ENCODE measurements at places on chromosomes 1 and 21.

DNA sequence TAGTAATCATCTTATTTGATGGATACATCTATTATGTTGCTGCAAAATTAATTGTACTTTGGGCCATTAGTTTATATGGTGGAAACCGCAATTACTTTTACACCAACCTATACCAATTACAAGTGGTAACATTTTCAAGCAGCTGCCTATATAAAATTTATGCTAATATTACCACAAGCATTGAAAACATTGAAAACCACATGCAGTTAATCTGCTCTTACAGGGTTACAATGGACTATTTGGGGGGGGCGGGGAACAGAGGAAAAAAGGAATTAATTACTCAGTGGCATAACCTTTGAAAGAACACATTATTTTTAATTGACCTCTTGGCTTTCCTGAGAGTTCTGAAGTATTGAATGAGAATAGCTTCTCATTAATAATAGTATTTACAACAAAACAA lies 1793.2 kb downstream of the NCAM2 start:
- no peak for DNase-seq

GRCh38 chr21:17343055-17343454 lies 169.8 kb upstream of the CXADR start:
- DNase-seq: no peak

DNA sequence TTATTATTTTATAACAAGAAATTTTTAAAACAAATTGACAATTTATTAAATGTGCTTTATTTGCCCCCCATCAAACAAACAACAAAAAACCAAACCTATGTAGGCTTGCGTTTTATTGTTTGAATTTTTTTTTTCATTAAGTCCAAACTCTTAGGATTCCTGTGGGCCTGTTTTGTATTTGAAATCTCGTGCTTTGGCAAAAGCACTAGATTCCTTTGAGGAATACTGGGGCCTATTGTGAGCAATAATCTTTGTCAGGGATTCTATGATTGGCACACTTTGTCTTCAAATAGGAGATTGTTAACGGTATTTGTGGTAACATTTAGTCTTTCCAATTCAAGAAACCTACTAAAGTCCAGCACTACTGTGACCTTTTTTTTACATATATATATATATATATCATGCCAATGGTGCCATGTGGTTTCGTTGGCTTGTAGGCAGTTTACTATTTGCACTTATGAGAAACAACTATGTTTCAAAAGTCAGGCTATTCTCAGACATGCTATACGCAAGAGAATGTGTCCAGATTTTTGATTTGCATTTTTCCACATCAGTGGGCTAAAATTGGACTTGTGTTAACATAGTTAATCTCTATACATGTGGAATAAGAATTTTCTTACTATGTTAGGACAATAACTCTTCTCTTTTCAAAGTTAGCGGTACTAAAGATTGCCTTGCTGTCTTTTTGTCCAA lies 70.4 kb upstream of the GREM2 start:
- no peak for DNase-seq

DNA sequence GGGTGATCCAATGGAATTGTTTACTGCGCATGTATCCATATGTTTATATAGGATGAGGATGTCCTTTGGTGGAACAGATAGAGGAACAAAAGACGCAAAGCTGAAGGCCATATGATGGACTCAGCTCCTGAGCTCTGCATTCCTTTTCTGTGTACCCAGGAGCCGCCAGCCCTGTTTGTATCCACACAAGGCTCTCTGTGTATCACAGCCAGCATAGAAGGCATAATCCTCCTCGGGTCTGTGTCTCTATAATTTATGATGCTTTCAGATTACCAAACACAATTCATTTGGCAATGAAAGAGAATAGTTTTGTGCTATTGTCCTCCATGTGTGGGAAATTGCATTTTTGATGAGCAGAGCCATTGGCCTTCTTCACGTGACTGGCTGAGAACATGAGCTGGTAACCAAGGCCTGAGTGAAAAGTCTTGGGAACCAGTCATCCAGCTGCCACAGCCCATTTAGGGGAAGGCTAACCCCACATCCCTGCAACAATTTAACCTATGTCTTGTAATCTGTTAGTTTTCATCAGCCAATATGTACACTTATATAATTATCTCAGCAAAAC lies 119.2 kb downstream of the PBX1 start:
- no peak for DNase-seq

- DNase-seq: no peak
Measured at GRCh38 chr21:41251961-41252642, 64.5 kb upstream of the FAM3B start.

GRCh38 chr1:116832932-116833578 lies 76.7 kb upstream of the PTGFRN start:
- DNase-seq: no peak

DNA sequence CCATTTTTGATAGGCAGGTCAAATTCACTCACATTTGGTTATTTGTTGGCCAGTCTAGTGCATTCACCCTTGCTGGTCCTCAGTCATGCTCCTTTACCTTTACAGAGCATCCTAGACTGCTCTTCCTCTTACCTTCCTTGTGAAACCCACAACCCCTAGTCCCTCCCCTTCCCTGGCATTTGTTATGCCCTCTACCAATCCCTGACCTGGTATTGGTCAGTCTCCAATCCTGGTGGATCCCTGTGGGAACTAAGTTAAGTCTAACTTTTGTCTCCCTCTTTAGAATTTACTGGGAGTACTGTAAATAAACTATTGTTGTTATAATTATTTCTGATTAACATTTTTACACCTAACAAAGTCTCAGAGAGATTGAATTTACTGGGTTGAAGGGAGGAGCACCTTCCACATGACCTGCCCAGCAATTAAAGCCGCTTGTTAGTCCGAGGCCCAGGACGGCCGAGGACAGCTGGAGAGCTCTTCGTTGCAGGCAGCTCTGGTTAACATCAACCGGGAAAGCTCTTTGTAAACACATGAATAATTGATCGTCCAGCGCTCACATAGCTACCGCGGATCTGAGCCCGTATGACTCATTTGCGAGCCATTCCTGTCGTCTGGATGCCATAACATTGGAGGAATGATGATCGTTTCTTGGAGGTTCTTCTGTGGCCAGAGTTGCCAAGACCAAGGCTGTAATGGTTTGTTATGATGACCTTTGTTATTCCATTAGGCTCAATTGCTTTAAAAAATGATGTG lies 31.9 kb downstream of the MTARC1 start:
- no peak for DNase-seq

DNA sequence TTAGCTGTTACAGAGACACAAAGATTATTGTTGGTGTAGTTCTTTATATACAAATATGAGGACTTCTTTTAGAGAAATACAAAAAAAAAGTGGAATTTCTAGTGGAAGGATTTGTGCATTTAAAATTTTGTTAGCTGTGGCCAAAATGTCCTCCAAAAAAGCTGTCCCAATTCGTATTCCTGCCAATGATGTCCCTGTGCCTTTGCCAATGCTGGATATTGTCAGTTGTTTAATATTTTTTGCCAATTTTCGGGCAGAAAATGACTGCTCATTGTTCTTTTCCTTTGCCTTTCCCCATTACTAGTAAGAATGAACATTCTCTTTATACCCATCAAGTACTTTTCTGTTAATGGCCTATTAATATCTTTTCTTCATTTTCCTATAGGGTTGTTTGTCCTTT lies 110.0 kb upstream of the HOOK1 start:
- no peak for DNase-seq

DNA sequence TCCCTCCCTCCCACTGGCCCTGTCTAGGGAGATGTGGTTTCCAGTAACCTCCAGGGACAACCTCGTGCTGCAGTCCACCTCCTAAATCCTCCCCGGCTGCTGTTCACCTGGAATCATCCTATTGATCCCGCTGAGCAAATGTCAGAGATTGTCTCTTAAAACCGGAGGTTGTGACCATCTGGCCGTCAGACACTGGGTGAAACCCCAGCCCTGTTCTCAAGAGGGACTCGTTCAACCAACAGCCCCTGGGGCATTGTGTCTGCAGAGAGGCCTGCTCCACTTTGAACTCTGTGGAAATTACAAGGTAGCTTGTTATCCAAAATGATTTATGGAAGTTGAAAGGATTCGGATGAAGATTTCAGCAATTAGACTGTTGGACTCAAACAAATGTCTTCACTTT lies 498.0 kb downstream of the MATN1 start:
- DNase-seq: no peak

- DNase-seq: no peak
Measured at GRCh38 chr1:160781914-160782689, 13.9 kb upstream of the LY9 start.

DNA sequence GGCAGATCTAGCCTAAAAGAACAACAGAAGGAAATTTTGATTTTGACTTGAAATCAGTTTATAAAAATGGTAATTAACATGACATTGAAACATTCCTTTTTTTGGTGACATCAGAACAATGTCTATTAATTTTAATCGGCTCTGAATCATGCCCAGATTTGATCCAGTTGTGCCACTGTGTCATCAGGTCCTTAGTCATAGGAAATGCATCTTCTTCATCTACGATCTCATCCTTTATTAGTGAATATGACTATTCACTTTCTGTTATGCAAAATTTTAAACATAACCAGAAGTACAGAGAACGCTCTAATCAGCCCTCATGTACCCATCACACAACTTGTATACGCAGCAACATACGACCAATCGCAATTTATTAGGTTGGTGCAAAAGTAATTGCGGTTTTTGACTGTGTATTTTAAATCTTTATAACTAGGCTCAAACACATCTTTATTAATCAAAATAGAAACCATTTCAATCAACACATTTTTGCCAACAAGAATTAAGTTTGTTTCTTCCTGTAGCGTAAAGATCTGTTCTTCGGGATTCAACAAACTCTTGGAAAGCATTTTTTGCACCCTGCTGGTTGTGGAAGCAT lies 40.3 kb upstream of the TLR5 start:
- DNase-seq: no peak

- no peak for DNase-seq
Measured at GRCh38 chr1:88239205-88239604, 444.9 kb upstream of the PKN2 start.

DNA sequence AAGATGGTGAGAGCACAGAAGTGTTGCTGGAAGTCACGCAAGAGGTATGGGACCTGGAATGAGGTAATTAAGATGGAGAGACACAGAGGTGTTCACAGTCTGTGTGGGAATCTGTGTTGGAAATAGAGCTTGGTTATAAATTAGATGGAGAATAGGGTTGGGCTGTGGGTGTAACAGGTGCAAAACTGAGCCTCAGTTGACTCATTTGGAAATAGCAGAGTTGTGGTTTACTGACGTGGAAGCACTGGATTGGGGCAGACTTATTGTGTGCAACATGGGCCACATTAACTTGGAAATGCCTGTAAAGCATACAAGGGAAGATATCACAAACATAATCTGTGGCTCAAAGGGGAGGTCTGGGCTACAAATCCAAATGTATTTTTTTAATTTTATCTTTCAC lies 13.0 kb downstream of the CAMSAP2 start:
- DNase-seq: no peak

DNA sequence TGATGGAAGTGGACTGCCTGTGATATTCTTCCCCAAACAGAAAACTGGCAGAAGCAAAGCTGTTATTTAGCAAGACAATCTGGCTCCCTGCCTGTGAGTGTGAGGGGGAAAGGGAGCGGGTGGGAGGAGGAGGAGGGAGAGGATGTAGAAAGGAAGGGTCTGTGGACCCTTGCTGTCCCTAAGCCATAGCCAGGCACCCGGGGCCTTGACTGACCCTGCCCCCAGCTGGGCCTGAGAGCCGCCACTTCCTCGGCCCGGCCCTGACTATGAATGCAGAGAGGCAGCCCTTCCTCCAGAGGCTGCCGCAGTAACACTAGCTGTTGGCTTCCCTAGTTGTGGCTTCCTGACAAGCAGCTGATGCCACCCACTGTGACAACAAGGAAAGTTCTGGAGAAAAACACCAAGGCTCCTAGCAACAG lies 13.9 kb downstream of the PLA2G2F start:
- DNase-seq: peak; percentile 50

- DNase-seq: no peak
Measured at GRCh38 chr1:178241057-178241456, 147.2 kb downstream of the RASAL2 start.

GRCh38 chr1:66134004-66134403 lies 341.3 kb downstream of the PDE4B start:
- DNase-seq: no peak

DNA sequence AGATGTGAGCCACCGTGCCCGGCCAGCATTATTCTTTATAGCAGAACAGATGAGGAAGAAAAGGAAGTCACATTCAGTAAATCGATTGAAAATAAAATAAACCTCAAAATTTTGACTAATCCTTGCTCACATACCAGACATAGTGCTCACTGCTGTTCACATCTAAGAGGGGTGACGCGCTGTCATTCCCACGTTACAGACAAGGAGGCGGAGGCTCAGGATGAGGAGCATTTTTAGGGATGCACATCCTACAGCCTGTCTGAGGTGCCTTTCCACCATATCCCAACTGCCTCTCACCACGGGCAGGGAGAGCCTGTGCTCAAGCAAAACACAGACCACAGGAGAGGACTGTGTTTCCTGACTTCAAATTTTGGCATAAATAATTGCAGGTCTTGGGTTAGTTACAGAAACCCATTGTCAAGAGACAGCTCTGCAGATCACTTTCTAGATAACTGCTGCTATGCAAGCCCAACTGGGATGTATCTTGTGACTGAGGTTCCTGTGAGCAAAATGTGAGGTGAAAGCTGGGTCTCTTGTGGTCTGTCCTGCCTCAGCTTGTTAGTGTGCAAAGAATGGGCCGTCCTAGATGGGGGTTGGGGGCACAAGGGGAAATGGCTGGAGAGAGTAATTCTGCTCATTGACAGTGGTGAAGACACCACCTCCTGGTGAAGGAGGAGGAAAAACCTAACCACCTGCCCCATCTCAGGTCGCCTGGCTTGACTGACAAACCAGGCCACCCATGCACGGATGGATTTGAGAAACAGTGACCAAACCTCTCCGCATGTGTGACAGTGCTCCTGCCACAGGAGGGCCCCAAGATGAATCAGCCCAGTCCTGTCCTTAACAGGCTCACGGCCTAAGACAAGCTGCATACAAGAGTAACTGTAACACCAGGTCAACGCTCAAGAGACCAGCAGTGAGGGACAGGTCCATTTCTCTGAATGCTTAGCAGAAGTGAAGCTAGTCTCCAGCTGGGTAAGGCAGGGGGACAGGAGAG lies 8.2 kb downstream of the TNN start:
- no peak for DNase-seq

- no peak for DNase-seq
Measured at GRCh38 chr1:81034291-81034690, 766.4 kb upstream of the ADGRL2 start.

GRCh38 chr1:212518188-212519054 lies 85.7 kb downstream of the NENF start:
- no peak for DNase-seq

- no peak for DNase-seq
Measured at GRCh38 chr1:41902664-41903063, 16.1 kb downstream of the HIVEP3 start.

DNA sequence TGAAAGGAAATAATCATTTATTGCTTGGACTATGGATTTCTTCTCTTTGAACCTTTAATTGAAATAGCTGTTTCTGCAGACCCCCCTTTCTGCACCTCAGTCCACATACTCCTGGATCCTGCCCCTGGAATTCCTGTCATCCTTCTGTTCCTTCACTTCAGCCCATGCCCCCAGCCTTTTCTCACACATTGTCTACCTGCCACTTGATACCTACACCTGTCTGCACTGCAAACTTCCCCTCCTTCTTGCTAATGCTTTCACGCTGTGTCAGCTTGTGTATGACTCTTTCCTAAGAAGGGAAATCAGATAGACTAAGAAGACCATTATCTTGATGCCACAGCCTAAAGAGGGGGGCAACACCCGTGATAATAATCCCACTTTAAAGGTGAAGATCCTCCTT lies 80.3 kb upstream of the EXO1 start:
- no peak for DNase-seq

Measured in right hindlimb (tissue), 1 donor.